CMK (cell line): ENCODE measurements at places on chromosomes 6 and 20.

DNA sequence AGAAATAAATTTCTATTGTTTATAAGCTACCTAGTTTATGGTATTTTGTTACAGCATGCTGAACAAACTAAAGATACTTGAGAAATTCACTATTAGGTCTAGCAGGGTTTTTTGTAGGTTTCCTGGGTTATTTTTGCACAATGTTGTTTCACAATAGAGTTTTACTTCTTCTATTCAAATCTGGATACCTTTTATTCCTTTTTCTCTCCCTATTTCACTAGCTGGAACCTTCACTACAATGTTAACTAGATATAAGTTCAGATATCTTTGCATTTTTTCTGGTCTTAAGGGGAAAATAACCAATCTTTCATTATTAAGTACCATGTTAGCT, 237.7 kb upstream of the CITED2 start:
- no peak for DNase-seq

GRCh38 chr6:136593748-136594490, 43.7 kb upstream of the MAP7 start:
- DNase-seq = peak; percentile 60

GRCh38 chr20:53739799-53740785, 146.5 kb upstream of the ZNF217 start:
- DNase-seq = no peak

DNA sequence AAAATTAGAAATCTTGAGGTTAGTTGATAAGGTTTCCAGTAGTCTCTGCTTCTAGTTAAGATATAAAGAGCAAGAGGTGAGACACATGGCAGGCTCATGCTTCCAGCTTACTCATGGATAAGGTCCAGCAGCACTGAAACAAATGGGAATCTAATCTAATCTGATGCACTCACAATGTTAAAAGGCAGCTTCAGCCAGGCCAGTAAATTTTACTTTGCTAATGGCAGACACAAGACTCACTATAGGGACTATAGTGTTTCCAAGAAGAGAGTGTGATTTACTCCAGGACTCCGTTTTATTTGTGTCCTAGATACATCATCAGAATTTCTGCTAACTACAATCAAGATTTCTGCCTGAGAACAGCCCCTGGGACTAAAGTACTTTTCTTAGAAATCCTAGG, 324.8 kb downstream of the SMOC2 start:
- no peak for DNase-seq

DNA sequence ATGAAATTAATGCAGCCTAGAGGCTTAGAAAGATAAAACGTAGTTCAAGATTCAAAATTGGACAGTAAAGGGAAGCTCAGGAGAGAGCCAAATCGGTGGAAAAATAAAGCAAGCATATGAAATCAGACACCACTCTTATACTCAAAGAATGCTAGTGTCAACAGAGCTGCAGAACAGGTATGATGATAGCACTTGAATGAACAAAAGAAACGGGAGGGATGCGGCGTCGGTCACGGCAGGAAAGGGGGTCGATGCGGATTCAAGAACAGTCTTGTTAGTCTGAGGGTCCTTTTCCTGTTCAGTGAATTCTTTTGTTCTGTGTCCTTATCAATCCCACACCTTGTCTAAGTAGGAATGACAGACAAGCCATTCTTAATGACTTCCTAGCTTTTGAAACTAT, 114.4 kb downstream of the FOXC1 start:
- DNase-seq = no peak

GRCh38 chr20:43334080-43334479, 123.6 kb upstream of the SRSF6 start:
- no peak for DNase-seq

GRCh38 chr20:13002251-13002650, 6.5 kb upstream of the SPTLC3 start:
- DNase-seq = no peak

- DNase-seq = no peak
These were observed 1.9 kb downstream of the HM13 start for GRCh38 chr20:31516166-31516565.

DNA sequence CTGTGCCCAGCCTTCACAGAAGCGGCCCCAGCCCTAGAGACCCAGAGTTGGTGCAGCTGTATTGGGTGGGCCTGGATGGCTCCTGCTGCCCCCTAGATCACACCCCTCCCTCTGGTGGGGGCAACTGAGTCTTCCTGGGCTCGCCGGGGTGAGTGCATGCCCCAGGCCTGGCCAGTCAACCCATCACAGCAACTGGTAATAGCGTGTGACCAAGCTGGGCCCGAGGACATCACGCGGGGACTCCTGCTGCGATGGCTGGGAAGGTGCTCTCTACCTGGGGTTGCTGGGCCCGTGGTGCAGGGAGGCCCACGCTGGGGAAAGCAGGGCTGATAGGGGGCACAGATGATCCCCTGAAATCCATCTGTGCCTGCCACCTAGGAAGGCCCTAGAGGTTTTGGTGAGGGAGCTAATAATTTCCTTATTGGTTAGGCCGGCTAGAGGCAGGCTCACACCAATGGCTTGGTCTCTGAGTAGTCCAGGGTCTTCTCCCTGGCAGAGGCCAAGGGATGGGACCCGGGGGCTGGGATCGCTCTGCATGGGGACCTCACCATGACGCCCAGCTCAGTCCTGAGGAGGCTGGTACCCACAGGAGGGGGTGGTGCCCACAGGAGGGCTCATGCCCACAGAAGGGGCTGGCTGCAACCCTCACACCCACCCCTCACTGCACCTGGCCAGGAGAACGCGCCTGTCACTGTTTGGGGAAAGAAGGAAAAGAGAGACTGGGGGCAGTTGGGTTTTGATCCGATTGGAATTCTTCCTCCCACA, 103.9 kb downstream of the ASXL1 start:
- no peak for DNase-seq

DNA sequence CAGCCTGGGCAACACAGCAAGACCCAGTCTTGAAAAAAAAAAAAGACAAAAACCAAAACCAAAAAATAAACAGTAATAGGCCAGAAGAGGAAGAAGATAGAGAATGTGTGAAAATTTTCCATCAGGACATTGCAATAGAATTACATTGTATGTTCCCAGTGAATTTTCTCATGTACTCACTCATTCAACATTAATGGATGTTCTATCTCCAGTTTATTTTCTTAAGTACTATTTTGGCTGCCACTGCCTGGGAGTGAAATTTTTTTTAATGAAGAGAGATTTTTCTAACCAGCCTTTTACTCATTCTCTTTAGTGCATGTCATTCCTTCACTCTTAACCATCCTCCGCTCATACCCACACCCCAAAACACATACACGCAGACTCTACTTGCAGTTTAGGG, 282.8 kb downstream of the ALDH8A1 start:
- no peak for DNase-seq

DNA sequence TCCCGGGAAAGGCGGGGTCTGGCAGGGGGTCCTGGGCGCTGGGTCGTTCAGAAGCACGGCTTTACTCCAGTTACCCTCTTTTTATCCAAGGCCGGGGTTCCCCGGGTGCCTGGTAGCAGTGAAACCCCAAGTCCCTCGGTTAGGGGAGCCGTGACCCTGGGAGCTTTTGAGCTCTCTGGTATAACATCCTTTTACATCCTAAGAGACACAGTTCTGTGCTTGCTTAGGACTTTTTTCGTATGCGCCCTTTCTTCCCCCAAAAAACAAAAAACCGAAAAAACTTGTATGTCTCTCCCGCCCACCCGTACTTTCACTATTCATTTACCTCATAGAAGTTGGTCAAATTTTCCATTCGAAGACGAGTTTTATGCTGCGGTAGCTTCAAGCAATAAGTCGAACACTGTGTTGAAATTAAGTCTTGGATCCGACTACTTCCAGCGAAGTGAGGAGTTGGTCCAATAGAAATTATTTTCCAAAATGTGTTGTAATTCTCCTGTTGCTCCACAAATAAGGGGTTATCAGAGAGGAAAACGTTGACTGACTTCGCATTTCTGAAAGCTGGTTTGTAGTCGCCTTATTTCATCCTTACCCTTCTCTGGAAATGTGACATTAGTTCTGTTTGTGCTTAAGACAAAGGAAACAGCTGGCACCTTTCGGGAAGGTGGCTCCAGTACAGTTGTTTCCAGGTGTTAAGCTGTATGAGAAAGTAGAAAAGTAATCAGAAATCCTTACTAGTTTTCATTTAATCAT, 816 bp upstream of the MAN1A1 start:
- no peak for DNase-seq

- no peak for DNase-seq
These were observed 53.2 kb downstream of the MRAP2 start for GRCh38 chr6:84086545-84087429.

- no peak for DNase-seq
These were observed 19.2 kb downstream of the BLTP3A start for GRCh38 chr6:34810936-34811632.

- no peak for DNase-seq
These were observed 37.8 kb downstream of the EIF2S2 start for GRCh38 chr20:34074101-34074760.

DNA sequence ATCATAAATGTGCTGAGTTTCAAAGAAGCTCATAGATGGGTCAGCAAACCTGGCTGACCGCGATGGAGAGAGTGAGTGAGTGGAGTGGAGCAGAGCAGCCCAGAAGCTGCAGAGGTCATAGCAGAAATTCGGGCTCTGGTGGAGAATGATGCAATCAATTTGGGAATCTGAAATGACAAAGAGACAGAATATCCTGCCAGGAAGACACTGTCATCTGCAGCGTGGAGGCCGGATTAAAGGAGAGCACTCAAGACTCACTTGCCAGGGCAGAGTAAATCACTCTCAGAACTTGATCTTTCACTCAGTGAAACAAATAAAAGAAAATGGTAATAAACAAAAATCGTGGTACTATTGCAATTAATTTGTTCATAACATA, 109.6 kb upstream of the RREB1 start:
- no peak for DNase-seq

DNA sequence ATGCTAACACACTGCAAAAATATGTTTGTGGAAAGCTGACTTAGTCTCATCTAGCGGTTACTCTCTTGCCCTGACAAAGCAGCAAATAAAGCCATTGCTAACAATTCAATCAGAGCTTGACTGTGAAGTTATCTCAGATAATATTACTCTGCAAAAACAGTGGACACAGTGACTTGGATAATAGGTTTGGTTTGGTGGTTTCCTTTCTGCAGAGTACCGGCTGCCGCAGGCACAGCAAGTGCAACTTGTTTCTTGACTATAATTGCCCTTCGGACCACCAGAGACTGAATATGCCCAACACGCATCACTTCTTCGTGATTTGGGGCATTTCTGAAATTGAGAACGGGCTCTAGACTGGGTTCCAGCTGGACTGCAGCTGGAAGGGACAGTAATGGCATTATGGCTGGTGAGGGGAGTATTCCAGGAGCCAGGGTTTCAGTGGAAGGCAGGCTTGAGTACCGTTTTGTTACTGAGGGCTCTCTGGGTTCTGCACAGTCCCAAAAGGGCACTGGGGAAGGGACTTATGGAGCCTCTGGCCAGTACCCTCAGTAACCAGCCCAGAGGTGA, 40.0 kb downstream of the DSTN start:
- DNase-seq = no peak

GRCh38 chr6:121201105-121201504, 133.2 kb downstream of the TBC1D32 start:
- DNase-seq = no peak

- DNase-seq = no peak
These were observed 186.1 kb downstream of the JARID2 start for GRCh38 chr6:15431762-15432483.

GRCh38 chr20:32626859-32627636, 41.9 kb upstream of the NOL4L start:
- DNase-seq = no peak

- no peak for DNase-seq
These were observed 31.7 kb downstream of the THEMIS start for GRCh38 chr6:127869183-127869582.

DNA sequence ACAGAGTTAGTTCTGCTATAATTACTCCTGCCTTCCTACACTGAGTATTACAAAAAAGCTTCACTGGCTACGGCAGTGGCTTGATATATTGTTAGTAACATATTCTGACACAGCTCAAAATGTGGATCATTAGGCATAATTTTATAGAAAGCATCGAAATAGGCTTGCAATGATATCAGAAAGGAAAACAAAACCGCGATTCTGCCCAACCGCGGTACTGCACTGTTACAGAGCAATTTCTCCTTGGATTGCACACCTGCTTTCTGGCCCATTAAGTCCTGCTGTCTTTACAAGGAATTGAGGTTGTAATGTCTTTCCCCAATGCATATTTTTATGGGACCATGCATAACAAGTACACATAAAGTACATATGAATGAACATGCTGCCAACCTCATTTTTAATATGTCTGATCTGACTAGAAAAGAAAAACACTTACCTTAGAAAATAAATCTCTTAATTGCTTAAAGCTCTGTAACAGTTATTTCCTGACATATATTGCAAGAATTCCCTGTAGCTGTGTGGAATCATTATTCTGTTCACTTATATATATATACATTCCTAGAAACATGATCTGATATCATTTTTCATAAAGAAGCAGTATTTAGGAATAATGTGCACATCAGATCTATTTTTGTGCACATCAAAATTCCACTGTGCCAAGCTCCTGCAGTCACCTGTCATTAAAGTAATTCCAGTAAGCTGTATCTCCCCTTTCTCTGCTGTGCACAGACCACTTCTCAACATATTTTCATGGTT, 763.9 kb downstream of the HACE1 start:
- DNase-seq = no peak

DNA sequence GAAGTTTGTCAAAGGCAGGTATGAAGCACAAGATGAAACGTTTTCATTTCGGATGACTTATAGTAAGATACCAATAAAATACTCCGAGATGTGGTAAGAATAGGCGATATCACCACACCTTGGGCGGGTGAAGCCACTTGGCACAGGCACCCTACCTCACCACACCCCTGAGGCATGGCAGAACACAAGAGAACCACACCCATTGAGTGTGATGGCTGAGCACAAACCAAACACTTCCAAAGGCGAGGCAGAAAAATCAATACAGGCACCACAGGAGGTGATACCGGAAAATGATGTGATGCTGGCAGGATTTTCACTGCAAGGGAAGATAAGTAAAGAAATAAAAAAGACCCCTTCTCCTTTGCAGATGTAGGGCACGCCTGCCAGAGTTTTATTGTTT, 332.9 kb upstream of the PRDM1 start:
- no peak for DNase-seq

DNA sequence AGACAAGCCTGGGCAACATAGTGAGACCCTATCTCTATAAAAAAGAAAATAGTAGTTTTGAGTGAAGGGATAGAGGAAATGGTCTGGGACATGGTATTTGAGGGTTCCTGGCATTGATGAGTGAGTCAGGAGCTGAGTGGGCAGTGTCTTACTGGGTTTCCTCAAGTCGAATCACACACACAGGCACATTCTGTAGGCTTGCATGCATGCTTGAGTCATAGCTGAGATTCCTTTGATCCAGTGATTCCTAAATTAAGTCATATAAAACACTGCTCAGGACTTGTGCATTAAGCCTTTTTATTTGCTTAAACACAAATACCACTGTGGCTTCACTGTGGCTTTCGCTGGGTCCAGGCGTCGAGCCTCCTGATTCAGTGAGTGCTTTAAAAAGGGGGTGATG, 71.8 kb upstream of the TMEM181 start:
- no peak for DNase-seq
